H1 (cell line): ENCODE measurements at places on chromosomes 5 and 9. TPM values are rescaled to one million over a fixed set of nuclear protein-coding genes. Genes with fewer than 3 reads are reported as not detected.

GRCh38 chr5:114252226-114252625 lies 109.6 kb upstream of the KCNN2 start:
- DNase-seq: no peak

GRCh38 chr5:139696894-139697658 lies 48.9 kb downstream of the CXXC5 start:
- no peak for DNase-seq

DNA sequence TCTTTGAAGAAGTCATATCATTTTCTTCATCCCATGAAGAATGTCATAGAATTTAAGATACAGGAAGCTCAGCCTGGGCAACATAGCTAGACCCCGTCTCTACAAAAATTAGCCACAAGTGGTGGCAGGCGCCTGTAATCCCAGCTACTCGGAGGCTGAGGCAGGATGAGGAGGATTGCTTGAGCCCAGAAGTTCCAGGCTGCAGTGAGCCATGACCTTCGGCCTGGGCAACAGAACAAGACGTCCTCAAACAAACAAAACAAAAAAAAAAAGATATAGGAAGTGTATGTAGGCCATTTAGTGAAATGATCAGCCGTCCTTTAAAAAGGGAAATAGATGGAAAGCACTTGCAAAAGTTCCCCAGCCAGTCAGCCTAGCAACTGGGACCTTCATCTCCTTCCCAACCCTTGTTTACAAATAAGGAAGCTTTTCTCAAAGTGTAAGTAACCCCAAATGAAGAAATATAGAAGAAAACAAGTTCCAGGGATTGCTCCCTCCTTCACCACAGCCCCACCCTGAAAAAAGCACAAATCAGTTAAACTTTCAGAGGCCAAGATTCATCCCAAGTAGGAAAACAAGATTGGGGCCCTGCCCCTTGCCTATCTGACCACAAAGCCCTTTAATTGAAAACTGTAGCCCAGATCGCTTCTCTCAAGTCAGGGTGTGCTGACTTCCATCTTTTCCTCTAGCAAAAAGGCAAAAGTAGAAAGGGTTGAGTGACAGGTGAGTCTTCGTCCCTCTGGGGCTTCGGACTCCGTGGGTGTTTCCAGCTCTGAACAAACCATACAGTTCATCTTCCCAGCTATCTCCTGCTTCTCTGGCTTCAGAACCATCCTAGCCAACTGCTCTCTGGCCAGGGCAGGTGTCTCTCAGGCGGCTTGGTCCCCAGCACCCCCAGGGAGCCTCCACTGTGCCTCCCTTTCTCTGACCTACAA lies 1.2 kb downstream of the SLC31A2 start:
- DNase-seq: no peak

DNA sequence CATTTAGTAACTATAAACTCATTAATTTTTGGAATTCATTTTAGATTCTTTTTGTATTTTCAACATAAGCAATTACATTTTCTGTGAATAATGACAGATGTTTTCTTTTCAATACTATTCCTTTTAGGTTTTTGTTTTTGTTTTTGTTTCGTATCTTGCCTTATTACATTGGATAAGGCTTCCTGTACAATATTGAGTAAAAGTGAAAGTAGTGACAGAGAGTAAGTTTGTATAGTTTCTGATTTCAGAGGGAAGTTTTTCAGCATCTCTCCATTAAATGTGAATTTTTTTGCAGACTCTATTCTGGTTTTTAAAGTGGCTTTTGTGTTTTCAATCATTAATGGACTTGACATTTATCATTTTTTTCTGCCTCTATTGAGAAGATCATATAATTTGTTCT lies 12.8 kb upstream of the CAMK4 start:
- no peak for DNase-seq

- peak; percentile 61 for DNase-seq
Observed at GRCh38 chr5:1725641-1726468, 73.8 kb downstream of the MRPL36 start.

GRCh38 chr5:94993491-94993890 lies 291.4 kb downstream of the MCTP1 start:
- no peak for DNase-seq

GFI1B gene
- 0.09 and 0.71 TPM in 2 replicates for total RNA-seq

LPAR1 gene
- 3.4 and 3.8 TPM in 2 replicates for total RNA-seq

COL23A1 gene
- total RNA-seq: 4.7 and 5.9 TPM in 2 replicates
